ENCODE measurements at places on chromosomes 1 and 21.

- DNase-seq, result no peak
These were observed 356.3 kb downstream of the USP25 start for GRCh38 chr21:16086121-16086520.

- no peak for DNase-seq
These were observed 11.9 kb downstream of the FGGY start for GRCh38 chr1:59308839-59309238.

DNA sequence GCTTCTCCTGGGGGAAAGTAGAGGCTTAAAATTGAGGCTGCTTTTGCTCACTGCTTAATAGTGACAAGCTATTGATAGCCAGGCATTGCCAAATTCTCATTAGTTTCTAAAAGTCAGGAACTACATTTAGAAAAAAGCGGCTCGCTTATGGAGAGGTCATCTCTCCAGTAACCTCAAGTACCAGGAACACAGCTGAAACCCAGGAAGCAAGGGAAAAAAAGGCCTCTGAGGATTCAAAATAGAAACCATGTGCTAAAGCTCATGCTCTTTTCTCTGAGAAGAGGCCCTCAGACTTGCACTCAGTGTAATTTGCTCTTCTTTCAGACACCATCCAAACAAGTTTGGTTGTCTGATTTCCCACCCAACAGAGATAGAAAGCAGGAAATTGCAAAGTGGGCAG is 261.4 kb upstream of the USP25 start:
- no peak for DNase-seq

DNA sequence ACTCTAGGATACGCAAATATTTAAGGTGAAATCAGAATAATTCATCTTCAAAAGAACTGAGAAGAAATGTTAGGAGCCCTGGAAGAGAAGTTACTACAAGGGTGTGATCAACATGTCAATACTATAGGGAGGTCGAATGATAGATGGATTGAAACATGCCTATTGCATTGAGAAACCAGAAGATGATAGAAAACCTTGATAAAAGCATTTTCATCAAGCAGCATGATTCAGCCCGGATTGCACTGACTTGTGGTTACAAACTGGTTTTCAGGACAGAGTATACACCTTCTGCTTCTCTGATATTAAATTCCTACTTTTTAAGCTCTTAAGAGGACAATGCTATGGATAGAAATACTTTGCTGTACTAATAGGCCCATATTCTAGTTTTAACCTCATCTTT is 164.2 kb downstream of the FMN2 start:
- DNase-seq, result no peak

- no peak for DNase-seq
These were observed 75.5 kb downstream of the LRRC8D start for GRCh38 chr1:89896105-89896942.

All from stimulated activated CD4-positive, alpha-beta T cell treated with anti-CD3 and anti-CD28 coated beads, Interleukin-4, amount 100 ng/mL, for 4 hours (primary cell).